ENCODE measurements at places on chromosomes 16 and 17.

GRCh38 chr17:81429821-81430551 lies 34.7 kb downstream of the BAHCC1 start:
- DNase-seq, result no peak

GRCh38 chr17:3796822-3797170 lies 4.2 kb downstream of the ITGAE start:
- no peak for DNase-seq

DNA sequence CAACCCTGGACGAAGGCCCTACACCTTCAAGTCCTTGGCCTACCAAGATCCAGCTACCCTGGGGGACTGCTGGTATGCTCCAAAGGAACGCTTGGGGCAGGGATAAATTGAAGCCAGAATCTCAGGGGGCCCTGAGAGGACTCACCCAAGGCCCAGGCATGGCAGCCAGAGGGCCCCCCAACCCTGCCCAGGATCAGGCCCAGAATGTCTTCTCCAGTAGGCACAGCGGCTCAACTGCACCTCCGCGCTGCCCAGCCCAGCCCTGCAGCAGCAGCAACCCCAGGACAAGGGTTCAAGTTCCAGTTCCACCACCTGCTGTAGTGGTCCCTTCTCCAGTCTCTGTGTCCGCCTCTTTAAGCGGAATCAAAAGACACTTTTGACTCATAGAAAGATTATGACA lies 2.2 kb downstream of the TFAP4 start:
- no peak for DNase-seq

DNA sequence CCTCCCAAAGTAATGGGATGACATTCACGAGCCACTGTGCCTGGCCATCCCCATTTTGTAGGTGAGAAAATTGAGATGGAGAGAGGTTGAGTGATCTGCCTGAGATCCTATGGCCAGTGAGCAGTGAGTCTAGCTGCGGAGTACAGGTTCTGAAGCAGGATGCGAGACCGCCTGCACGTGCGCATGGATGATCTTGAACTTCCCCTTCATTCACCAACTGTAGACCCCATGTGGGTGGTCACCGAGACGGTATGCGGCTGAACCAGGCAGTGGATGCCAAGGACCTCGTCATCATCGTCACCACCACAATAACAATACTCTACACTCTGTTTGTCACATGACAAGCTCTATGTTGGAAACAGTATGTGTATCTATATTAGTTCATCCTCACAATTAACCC lies 6.2 kb upstream of the SPNS3 start:
- no peak for DNase-seq

DNA sequence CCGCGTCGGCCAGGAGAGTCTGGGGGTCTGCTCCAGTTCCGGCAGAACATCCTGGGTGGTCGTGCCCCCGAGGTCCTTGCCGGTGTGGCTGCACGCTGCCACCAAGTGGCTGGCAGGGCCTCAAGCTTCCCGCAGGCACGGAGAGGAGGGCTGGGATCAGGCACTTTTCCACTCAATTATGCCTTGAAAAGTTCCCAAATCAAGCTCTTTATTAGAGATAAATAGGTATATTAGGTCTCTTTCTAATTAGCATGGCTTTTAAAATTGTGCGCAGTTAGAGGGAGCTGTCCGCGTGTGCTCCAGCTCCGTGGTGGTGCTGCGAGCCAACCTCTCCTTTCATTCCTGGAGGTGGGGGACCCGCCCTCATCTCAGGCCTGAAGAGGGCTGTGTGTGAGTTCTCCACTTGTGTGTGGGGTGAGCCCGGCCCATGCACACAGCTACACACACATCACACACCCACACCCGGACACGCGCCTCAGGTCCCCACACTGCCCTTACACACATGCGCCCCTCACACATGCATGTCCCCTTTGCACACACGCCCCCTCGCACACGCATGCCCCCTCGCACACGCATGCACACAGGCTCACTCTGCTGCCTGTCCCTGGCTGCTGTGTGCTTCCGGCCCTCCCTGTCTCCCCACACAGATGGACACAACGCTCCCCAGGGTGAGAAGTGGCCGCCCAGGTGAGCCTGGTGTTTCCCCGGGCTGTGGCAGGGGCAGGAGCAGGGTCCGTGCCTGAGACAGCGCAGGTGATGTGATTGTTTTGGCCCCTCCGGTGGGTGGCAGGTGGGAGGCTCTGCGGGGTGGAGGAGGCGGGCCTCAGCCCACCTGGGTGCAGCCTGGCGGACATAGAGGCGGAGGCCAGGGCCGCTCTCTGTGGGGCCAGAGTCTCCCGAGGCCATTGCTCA lies 28.8 kb downstream of the CACNA1H start:
- no peak for DNase-seq

DNA sequence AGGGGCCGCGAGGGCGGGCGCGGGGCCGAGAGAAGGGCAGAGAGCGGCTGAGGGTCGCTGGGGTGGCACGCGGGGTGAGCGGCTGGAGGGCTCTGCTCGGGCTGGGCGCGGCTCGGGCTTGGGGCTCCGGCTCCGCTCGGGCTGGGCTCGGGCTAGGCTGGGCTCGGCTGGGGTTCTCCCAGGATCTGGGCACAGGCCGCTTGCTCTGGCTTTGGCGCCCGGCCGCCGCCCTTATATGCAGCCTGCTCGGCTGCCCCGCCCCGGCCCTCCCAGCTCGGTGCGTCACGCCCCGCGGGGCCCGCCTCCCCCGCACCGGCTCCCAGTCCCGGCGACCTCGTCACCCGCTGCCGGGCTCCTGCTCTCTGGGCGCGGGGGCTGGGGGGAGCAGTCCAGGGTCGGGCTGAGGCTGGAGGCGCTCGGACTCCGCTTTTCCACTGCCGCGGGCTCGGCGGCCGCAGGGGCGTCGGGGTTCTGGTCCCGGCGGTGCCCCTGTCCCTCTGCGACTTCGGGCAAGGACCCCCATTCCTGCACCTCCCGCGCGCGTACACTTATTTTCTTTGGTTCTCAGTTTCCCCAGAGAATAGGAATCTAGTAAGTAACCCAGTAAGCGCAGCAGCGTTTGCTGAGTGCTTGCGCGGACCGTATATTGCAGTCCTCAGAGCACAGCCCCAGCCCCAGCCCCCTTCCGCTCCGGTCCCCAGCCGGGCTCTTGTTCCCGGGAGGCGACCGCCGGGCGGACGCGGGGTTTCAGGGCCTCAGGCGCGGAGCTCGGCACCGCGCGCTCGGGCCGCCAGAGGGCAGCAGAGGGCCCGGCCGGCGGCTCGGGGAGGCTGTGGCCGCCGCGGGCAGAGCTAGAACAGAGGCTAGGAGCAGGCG lies at the start of gene RASD1:
RASD1 (minus strand) TSS at position 207 of the 876 bp plus-strand sequence. CDS start 214 bp downstream, outside the sequence.
- peak; percentile 81 for DNase-seq

- DNase-seq, result no peak
These were observed 32.2 kb upstream of the MLKL start for GRCh38 chr16:74732707-74733350.

- no peak for DNase-seq
These were observed 425 bp downstream of the SGSH start for GRCh38 chr17:80219763-80220053.

DNA sequence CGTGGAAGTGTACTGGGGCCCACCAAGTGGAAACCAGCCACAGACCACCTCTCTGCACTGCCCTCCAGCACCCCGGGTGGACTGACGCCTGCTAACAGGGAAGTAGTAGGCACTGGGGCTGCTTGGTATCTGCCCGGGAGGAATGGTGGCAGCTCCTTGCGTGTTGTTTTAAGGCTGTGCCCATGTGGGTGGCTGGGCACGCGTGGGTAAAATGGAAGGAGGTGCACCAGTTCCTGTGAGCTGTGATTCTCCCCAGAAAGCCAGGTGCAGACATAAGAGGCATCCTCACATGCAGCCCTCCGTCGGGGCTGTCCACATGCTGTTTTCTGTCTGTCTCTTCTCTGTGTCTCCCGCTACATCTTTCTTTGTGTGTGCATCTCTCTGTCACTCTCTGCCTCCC lies 122.3 kb downstream of the ENGASE start:
- no peak for DNase-seq

- no peak for DNase-seq
These were observed 983 bp downstream of the VAT1L start for GRCh38 chr16:77789085-77790008.

- DNase-seq, result no peak
These were observed 2.1 kb downstream of the OSBPL7 start for GRCh38 chr17:47819475-47819874.

DNA sequence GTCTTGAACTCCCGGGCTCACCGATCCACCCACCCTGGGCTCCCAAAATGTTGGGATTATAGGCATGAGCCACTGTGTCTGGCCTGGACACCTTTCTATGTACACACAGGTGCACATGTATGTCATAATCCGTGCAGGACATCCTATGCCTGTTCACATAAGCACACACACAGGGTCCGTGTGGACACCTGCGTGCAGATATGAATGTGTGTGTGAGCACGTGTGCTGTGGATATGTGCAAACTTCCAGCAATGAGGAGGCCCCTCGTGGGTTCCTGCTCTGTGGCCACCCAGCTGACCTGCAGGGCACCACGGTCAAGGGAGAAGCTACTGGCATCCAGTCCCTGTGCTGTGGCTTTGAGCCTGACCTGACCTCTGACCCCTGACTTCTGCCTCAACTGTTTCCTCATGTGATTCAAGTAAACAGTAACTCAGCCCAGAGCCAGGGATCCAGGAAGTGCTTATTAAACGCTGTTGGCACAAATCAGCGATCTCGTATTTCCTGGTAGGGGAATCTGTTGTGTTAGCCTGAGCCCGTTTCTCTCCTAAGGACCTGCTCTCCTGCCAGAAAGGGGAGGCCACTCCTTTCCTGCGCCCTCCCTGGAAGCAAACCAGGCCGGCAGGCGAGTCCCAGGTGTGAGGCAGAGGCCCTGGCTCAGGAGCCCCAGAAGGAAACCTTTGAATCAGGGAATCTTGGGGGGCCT lies 6.5 kb downstream of the CPNE7 start:
- no peak for DNase-seq

- peak; percentile 57 for DNase-seq
These were observed 3.2 kb downstream of the ACTG1 start for GRCh38 chr17:81509207-81509971.

DNA sequence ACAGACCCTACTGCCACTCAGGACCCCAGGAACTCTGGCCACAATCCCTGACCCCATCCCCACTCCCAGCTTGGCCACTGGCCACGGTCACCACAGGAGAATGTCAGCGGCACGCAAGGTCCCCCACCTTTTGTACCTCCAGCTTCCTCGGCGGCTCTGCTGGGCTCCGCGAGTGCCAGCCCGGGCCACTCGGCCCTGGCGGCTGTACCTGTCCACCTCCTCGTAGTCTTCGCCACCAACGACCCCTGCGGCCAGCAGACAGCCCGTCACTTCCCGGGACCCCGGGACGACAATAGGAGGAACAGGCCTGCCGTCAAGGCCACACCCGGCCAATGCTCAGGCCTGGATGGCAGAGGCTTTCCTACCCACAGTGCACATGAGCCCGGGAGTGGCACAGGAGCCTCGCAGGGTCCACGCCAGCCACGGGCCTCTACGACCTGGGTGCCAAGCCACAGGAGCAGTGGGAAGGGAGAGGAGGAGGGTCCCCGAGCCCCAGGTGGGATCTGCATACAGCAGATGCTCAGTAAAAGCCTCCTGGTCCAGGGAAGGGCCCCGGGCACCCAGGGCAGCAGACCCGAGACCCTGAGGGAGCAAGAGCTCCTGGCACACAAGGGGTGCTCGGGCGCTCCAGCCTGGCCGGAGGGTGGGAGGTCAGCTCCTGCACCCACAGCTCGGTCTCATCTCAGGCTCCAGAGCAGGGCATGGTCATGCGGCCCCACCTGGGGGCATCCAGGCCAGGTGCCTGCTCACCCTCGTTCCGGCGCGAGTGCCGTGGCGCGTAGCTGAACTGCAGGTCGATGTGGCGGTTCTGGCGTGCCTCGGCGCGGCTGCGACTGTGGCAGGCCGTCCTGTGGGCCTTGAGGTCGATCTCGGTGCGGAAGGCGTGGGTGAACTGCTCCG lies 7.9 kb downstream of the ZNF598 start:
- no peak for DNase-seq

DNA sequence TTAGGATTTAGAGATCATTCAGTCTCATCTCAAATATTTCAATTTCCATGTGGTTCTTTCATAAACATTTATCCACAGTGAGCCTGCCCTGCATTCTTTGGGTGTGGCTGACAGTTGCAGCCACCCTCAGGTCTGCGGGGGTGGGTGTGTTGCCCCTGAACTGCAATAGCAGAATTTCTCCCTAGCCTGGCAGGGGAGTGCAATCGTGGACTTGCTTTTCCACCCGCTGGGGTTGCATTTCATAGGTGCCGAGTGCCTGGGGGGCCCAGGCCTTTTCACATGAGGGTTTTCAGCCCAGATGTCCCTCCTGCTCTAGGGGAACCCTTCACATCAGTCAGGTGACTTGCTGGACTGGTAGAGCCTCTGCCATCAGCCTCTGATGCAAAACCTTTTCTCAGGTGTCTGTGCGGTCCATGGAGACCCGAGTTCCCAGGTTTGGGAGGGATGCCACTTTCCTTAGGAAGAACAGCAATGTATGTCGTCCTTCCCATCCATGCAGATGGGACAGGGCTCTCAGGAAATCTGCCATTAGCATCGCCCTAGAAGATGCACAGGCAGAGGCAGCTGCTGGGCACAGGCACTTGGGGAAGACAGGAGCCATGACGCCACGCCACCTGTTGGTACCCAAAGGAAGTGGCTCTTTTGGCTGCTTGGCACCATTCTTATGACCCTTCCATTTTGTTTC lies 2.4 kb upstream of the USP36 start:
- DNase-seq, result peak; percentile 75

GRCh38 chr16:12215277-12216105 lies 239.0 kb downstream of the SNX29 start:
- DNase-seq, result no peak

DNA sequence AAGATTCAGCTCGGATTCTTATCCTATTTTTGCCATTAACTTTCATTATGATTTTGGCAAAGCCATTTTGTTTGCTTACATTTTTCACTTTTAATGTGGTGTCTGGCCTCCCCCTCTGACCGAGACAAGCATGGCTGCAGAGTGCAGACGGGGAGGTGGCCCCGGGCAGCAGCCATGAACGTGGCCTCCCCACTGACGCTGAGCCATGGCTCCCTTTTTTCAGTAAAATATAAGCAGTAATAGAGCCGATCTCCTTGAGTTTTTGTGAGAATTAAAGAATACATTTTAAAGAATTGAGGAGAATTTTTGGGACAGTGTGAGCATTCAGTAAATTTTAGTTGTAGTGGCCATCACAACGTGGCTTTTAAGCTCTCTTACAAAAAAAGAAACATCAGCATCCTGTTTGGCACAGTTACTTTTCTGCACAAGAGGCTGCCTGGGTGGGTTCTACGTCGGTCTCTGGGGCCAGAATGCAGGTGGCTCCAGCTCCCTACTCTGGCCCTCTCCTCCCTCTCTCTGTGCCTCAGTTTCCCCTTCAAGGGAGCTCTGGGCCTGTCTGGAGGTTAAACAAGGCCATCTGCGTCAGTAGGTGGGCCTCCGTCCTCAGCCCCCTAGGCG lies 68.8 kb upstream of the ZNF750 start:
- DNase-seq, result no peak

DNA sequence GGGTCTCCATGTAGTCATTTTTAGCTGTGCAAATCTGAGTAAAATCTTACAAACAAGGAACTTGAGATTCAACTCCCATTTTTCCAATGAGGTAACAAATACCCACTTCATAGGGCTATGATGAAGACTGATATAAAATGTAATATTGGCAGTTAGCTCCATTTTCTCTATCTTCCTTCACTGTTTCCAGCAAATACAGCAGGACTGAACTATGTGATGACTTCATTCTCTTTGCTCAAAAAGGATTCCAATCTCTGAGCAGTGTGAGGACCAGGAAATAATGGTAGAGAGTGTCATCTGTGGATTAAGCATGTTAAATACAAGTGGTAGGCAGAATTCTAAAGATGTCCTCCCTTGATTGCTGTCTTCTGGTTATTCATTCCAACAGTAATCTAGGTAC lies 18.3 kb downstream of the RND2 start:
- DNase-seq, result no peak

GRCh38 chr17:77716289-77716926 lies 242.1 kb upstream of the TNRC6C start:
- DNase-seq, result no peak
